ENCODE measurements at places on chromosomes 7 and 10.

DNA sequence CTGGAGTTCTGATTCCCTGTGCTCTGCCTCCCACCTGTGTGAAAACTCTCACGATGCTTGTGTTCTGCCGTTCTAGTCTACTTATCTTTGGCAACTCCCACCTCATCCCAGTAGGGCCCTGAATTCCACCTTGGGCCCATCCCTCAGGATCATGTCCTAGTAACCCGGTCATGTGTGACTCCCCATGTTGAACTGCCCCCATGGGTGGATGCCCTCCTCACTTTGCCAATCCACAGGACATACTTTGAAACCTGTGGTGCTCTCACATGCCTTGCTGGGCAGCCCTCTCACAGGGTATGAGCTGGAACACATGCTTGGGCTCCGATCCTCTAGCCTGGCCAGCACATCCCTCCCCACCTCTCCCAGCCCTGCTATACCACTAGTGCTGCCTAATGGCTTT, 3.8 kb upstream of the RBM33 start:
- DNase-seq = no peak

- no peak for DNase-seq
Measured at GRCh38 chr7:39550411-39550810, 15.8 kb upstream of the YAE1 start.

DNA sequence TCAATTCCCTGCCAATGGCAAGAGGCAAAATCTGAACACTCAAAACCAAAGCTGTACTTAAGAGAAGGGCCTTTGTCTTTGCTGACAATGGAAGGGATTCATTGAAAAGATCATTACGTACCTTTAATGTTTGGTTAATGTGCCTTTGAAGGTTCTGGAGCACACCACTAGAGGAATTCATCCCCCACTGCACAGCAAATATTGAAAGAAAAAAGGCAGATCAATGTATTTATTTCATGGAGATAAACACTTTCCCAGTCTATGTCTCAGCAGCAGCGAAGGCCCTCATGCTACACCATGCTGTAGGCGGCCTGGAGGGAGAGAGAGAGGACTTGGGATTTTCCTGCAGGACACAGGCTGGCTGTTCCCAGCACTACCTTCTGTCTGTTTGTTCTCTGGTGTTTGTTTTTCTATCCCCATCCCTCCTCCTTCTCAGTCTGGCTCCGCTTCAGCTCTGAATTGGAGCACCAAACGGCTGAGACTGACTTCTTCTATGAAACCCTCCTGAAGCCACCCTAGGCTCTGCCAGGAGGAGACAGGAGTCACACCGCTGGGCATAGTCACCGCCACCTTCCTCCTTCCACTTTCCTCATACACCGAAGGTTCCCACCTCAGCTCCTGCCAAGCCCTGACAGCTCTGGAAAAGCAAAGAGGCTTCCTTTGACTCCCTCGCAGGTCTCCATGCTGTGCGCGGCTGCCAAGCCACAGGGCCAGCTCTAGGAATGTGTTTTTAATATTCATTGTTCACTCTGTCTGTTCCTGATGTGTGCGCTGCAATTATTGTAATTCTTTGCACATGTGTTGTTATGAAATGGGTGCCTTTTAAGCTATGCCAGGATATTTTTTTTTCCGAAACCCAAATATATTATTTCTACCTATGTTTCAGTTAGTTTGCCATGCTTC, 301.5 kb downstream of the FZD1 start:
- no peak for DNase-seq

GRCh38 chr10:131749767-131750142, 151.1 kb upstream of the PPP2R2D start:
- DNase-seq = no peak

GRCh38 chr7:130288829-130289228, 4.1 kb upstream of the CPA4 start:
- DNase-seq = no peak

DNA sequence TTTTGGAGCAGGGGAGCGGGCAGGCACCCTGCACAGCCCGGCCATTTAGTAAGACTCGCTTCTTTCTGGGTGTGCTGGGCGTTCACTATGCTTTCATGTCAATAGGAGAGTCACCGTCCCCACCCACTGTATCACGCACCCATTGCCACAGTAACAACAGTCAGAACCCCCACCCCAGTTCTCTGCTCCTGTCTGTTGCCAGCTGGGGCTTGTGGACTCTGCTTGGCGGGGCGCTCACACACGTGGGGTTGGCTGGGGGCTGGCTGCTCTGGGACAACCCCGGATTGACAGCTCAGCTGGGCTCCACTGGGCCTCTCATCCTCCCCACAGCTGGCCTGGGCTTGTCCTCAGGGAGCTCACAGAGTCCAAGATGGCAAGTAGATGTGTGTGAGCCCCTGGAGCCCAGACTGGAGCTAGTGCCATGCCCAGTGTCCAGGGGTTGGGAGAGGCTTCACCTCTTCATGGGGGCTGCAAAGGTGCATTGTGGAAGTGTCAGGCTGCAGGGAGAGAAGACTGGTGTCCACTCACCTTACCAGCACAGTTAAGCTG, 59.6 kb downstream of the GLRX3 start:
- DNase-seq = no peak

DNA sequence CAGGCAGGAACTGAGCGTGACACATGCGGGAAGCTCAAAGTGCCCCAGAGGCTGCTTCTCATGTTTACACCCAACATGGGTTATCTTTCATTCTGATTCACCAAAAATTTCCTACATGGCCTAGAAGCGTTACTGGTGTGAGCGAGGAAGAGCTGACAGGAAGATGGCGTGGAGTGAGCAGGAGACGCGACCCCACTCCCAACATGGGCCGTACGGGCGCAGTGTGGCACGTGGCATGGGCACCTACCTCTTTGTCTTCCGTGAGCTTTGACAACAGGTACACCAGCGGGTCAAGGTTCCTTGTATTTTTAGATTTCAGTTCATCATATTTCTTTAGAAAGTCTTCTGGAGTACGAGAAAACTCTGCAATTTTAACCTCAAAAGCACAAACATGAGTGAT, 8.9 kb downstream of the TUBGCP2 start:
- no peak for DNase-seq

DNA sequence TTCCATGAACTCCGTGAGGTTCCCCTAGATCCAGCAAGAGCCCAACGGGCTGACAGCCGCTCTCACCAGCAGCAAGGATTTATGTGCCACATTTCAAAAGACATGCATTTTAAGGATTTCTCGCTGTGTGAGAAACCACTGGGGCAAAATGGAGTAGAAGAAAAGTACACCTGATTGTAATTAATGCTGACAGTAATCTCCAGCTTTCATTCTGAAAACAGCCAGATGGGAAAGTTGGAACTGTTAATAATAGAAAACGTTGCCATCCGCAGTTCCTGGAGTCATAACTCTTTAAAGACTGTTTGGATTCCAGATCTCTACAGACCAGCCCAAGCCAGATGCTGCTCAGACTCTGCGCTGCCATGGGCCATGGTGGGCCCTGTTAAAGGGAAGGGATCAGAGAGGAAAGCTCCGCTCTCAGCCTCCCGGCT, 216.9 kb upstream of the GLI3 start:
- no peak for DNase-seq

GRCh38 chr10:120891365-120891764, 40.2 kb downstream of the WDR11 start:
- no peak for DNase-seq

DNA sequence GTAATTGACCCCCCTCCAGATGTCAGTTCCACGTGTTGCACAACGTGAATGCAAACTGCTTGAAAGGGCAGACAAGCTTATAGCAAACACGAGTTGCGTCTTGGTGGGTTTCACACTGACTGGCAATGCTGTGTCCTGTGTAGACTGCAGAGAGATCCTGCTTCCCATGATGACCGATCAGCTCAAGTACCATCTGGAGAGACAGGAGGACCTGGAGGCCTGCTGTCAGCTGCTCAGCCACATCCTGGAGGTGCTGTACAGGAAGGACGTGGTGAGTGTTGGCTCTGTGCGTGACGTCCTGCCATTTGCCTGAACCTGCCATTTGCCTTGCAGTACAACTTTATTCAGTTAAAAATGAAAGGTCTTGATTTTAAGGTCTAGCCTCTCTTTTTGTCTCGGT, 71.1 kb downstream of the INSYN2A start:
- DNase-seq = no peak

GRCh38 chr10:109956454-109957091, 33.3 kb upstream of the XPNPEP1 start:
- DNase-seq = peak; percentile 57

DNA sequence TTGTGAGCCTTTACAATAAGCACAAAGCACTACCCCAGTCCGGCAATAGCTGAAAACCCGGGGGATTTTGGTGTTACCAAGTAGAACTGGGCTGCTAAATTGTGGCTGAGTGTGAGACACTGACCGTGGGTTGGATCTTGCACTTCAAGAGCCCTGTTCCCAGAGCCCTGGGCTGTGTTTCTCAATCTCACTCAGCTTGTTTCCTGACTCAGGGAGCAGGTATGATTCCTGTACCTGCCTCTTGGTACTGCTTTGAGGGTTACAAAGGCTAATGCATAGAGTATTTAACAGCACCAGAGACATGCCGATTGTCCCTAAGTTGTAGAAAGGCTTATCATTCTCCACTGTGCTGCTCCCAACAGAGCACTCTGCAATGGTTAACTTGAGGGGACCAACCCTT, 134.6 kb downstream of the TEX36 start:
- no peak for DNase-seq

DNA sequence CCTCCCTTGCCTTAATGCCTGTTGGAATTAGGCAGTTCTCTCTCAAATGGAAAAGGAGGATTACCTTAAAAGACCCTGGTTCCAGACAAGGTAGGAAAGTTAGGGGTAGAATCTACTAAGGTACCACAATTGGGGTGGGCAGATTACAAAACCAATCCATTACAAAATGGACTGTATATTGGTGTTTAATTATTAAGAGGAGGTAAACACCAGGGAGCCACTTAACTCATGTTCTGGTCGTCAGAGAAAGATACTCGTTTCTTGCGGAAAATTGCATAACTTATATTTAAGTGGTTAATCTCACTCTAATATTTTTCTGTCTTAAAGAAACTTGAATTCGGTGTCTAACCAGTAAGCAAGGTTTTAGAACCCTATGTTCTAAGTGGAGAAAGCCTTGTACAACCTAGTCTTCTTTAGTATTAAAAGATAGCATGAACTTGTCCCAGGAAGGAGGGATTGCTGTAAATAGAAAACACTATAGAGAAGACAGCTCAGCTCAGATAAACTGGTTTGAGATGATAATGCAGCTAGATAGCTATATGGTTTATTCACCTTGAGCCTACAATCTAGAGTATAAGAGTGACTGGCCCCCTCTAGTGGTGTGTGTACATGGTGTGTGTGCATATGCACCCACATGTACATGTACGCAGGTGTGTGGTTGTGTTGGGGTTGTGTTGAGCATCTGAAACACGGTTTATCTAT, 58.0 kb upstream of the STRIP2 start:
- peak; percentile 47 for DNase-seq

DNA sequence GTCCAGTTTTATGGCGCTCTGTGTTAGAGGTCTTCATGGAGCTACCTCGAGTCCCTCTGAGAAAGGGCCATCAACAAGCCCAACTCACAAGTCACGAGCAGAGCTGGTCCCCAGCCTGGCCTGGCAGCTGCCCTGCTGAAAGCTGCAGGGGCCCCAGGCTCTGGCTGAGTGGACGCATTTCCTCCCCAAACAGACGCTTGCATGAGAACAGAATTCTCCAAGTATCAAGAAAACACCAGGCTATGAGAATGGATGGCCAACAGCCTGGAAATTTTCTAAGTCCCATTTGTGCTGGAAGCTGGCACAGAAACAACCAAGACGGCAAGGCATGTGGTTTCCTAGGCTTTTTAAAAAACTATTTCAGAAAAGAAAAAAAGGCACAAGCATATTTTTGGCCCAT, 114.8 kb downstream of the FAM53B start:
- DNase-seq = no peak

- DNase-seq = no peak
Measured at GRCh38 chr7:123023126-123023525, 27.6 kb upstream of the TAS2R16 start.

DNA sequence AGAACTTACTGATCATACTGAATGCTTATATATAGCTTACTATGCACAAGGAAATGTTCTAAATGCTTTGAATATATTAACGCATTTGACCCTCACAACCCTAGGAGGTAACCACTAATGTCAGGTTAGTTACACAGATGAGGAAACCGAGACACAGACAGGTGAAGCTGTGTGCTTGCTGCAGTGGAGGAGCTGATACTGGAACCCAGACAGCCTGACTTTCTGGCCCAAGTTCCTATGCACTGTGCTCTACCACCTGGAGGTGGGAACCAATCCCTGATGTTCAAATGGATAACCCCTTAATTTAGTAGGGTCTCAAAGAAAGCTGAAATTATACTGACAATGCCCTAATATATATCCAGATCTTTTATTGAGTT, 119.6 kb downstream of the SORBS1 start:
- no peak for DNase-seq

- DNase-seq = peak; percentile 27
Measured at GRCh38 chr7:128869138-128869943, 6.7 kb downstream of the ATP6V1F start.

DNA sequence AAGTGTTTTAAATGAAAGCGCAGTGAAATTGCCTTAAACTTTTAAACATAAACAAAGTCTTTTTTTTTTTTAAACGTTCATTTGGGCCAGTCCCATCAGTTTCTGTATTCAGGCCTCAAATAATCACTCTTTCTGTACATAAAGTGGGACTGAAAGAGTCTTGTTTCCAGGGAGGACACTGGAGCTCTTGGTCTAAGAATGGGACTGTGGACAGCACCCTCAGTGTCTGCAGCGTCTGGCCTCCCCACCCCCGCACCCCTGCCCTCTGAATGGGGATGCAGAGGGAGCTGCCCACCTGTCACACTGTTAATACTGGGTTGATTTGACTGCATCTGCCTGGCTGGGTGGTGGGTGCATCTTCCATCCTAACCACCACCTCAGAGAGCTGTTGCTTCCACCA, 5.2 kb downstream of the ZNF365 start:
- DNase-seq = no peak

DNA sequence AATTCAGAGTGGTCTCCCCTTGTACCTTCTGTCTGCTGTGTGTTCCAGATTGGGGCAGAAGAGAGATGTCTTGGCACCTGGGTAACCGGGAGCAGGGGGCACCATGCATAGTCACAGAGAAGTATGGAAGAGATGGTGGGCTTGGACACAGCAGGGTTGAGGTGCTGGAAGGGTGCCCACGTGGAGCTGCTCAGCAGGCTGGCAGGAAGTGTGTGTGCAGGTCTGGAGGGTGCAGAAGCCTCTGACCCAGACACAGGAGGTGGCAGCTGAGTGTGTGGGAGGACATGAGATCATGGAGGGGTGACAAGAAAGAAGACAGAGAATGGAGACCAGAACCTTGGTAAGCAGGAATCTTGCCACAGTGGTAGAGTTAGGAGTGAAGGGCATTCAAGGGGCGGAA, 42.3 kb upstream of the DUSP5 start:
- peak; percentile 66 for DNase-seq

DNA sequence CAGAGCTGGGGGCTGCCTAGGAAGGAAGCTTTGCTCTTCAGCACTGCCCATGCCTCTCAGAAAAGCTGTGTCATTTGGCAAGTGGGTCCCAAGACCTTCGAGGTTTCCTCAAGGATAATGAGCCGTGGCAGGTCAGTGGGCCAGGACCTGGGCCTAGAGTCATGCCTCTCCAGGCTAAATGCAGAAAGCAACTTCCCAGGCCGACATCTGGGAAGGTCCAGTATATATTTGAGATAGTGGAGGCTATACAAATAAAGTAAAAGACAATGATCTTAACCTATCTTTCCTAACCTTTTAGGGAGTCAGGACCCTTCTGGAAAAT, 2.4 kb upstream of the HOXA10 start:
- DNase-seq = no peak
